ENCODE measurements at places on chromosomes 4 and X. TPM values are rescaled to one million over a fixed set of nuclear protein-coding genes. Genes with fewer than 3 reads are reported as not detected.

ASIC5 gene
- total RNA-seq: not detected

NPY2R gene
- not detected for total RNA-seq

PPP4R3C gene
- not detected for total RNA-seq

XAGE1B gene
- not detected for total RNA-seq

DAPP1 gene
- 0.51 TPM for total RNA-seq

BMP3 gene
- total RNA-seq: not detected

CENPE gene
- total RNA-seq: 0.40 TPM
